ENCODE measurements at places on chromosomes 7 and 10. TPM values are rescaled to one million over a fixed set of nuclear protein-coding genes. Genes with fewer than 3 reads are reported as not detected.

GRCh38 chr10:105974803-105975456, 1189.6 kb downstream of the SORCS1 start:
- no peak for DNase-seq

DNA sequence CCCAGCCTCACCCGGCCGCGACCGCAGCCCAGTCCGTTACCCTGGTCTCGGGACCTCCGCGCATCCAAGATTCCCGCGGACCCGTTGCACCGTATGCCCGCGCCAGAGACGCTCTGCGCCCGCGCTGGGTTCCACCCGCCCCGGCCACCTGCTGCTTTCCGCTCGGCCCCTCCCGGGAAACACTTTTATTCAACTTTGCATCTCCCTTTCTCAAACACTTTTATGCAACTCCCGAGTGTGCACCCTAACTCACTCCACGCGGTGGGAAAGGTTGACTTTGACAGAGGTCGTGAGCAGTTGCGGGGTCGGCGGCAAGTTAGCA, at the start of gene ODAD2:
TSS of gene ODAD2 (minus strand) at position 126 of the 322 bp plus-strand sequence. CDS start 3,937 bp downstream, outside the sequence.
- no peak for DNase-seq

DNA sequence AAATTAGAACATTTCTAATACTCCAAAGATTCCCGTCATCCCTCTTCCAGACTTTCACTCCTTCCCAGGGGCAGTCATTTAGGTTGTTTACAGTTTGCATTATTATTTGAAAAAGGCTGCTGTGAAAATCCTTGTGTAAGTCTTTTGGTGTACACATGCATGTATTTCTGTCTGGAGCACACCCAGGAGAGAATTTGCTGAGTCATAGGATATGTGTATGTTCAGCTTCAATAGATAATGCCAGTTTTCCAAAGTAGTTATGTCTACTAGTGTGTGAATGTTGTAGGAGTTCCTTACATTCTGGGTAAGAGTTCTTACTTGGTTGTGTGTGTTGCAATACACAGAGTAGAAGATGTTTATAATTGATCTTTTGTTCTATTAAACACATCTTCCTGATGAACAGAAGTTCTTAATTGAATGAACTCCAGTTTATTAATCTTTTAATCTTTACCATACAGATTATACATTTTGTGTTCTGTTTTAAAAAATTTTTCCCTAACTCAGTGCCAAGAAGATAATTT, 25.3 kb downstream of the CROT start:
- no peak for DNase-seq

GRCh38 chr10:22016046-22016705, 12.6 kb upstream of the DNAJC1 start:
- no peak for DNase-seq

DNA sequence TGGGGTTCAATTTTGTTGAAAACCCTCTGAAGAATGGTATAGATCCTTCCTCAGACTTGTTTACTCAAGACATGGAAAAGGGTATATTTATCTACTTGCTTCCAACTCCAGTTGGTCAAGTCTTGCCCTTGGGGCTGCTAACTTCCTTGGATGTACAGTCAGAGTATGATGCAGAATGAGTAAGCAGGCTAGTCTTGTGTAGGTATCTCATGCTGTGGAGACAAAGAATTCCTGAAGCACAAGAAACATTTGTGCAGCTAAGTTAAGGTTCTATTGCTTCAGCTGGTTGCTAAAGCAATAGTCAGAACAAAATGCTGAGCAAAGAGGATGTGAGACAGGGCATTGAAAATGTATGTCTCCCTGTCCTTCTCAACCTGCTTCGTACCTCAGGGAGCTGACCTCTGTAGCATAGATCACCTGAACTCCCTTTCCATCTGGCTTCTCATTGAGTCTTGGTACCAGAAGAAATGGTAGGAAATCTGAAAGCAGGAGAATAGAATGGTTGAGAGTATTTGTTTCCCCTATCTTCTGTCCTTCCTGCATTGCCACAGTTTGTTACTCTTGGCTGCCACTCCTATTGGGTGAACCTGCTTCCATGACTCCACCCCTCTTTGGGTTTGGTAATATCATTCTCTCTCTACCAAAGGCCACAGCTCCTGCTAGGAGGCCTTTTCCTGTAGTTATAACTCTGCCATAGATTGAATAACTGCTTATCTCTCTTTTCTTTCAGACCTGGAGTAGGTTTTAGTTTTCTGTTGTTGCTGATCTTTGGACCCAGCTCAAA, 346.0 kb downstream of the PHF14 start:
- DNase-seq = no peak

The PTPRN2 gene
- 2.6 TPM for total RNA-seq

The GOLGA7B gene
- 0.32 TPM for total RNA-seq

The FAM107B gene
- total RNA-seq = 88.2 TPM

The SOSTDC1 gene
- total RNA-seq = not detected
